ENCODE measurements at places on chromosomes 3 and 15. TPM values are rescaled to one million over a fixed set of nuclear protein-coding genes. Genes with fewer than 3 reads are reported as not detected.

DNA sequence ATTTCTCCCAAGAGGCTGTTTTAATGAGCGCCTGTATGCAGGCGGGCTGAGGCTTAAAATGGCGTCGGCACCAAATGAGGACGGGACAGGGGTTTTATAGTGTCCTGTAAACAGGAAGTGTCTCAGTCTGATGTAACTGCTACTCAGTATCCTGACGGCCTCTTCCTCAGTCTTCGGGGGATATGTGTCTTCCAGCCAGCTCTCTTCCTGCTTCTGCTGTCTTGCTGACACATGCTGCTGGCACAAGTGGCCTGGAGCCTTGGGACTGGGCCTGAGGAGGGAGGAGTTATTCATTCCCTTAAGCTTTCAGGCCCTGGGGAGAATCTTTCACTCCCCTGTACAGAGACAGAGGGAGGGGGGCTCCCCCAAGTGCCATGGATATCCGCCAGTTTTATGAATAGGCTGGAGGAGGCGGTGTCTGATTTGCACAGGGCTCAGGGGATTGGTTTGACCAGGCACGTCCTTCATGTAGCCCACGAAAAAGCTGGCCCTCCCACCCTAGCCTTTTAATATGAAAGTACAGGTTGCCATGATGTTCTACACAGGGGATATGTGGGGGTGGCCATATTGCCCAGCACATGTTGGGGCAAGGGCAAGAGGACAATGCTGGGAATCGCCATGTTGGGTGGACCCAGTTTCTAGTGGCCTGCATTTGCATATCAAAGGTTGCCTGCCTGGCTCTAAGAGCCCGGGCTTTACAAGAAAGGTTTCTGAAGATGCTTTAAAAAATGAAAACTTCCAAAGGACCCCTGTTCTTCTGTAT lies 19.9 kb downstream of the NDUFB4 start:
- peak; percentile 93 for ATAC-seq

GRCh38 chr3:170044271-170044670 lies 6.5 kb downstream of the GPR160 start:
- no peak for ATAC-seq

DNA sequence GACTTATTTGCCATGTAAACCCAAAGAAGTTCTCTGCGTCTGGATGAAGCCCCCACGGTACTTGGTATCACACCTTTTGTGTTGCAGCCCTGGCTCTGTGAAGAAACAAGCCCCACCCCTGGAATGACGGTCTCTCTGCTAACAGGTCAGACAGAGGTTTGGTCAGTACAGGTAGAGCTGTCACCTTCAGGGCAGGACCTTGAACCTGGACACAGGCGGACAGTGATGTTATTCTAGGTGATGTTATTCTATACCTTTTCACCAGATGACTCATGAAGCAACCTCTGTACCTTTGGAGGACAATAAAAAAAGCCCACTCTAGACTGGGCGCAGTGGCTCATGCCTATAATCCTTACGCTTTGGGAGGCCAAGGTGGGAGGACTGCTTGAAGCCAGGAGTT lies 11.0 kb upstream of the GMPPB start:
- ATAC-seq = peak; percentile 27

DNA sequence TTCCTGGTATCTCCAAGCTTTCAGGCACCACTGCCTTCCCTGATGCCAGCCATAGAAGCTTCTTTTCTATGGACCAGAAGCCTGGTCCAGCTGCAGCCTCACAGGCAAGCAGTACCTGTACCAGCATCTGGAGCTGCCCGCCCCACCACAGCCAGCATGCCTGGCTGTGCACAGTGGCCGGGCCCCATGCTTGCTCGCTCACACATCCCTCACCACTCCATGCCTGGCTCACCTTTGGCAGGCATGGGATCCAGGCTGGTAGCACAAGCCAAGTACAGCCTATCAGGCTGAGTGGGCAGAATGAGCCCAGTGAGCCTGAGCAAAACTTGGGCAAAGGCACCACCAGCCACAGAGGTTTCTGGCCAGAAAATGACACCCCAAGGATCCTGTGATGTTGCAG lies 93.4 kb downstream of the TPRA1 start:
- ATAC-seq = no peak

DNA sequence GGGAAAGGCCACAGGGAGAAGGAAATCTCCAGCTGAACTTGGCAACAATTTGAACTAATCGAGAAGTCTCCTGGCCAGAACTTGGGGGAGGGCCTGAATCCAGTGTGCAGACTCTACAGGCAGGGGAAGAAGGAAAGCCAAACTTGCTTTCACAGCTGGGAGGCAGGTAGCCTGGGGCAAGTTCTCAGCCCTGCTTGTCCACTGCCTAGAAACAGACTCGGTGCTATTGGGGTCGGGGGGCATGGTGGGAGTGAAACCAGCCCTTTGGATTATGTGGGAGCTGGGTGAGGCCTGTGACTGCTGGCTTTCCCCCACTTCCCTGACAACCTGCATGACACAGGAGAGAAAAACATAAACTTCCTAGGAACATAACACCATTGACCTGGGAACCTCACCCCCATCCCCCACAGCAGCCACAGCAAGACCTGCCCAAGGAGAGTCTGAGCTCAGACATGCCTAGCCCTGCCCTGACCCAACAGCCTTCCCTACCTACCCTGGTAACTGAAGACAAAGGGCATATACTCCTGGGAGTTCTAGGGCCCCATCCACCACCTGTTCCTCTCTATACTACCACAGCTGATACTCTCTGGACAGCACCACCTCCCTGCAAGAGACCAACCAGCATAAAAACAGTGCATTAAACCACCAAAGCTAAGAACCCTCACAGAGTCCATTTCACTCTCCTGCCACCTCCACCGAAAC lies 103.7 kb upstream of the MNS1 start:
- peak; percentile 52 for ATAC-seq

DNA sequence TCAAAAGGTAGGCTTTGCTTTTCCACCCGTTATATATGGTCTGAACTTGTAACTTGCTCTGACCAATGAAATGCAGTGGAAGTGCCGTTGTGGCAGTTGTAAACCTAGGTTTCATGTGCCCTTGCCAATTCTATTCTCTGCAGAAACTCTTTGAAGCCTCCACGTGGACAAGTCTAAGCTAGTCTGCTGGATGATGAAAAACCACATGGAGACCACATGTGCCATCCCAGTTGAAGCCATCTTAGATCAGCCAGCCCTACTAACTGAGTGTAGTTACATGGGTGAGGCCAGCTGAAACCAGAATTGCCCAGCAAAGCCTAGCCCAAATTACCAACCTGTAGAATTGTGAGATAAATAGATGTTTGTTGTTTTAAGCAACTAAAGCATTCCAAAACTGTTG lies 183.7 kb upstream of the KCNH8 start:
- peak; percentile 39 for ATAC-seq

DNA sequence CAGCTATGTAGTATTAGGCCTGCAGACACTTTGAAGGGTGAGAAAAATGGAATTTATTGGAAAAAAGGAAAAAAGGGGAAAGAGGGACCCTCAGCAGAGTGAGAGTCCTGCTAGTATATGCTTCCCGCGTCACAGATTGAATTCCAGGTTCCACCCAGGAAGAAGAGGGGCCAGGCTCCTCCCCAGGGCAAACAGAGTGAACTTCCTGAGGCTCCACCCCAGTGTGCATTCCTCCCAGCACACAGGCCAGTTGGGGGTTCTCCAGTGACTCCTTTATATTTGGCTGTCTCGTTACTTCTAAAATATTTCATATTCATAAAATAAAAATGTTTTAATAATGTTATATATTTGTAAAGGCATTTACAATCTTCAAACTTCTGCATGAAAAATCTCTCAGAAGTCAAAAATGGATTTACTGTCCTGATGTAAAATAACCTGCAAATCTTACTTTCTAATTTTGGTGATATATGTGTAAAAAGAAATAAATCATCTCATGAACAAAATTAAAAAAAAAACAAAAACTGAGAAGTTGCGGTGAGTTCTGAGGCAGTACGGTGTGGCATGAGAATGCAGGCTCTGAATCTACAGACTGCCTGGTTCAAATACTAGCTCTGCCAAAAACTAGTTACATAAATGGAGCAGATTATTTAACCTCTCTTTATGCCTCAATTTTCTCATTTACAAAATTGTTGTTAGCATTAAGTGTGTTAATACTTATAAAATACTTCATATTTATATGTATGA lies 175.8 kb upstream of the P2RY1 start:
- no peak for ATAC-seq

GRCh38 chr15:41820791-41821423 lies 7.0 kb upstream of the JMJD7 start:
- ATAC-seq = no peak

GRCh38 chr15:48510976-48511375 lies 134.5 kb downstream of the FBN1 start:
- no peak for ATAC-seq

DNA sequence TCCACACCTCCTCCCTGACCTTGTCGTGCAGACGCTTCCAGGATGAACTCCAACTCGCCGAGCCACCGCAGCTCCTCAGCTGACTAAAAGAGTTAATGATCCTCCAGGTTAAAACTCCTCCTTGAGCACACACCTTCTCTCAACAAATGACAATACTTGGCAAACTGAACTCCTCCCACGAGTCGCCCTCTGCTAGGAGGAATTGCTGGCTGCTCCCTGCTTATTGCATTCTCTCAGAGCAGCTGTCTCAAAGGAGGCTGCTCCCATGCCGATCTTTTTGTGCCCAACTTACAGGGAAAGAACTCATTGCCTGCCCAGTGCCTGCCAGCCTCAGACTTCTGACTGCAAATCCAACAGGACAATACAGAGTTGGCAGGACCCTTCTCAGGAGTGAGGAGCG lies at the start of gene ATP13A4:
ATP13A4 (minus strand) TSS at position 85 of the 400 bp plus-strand sequence. CDS start 96 bp downstream, outside the sequence.
- ATAC-seq = peak; percentile 85

GRCh38 chr3:179452872-179453271 lies 1.6 kb upstream of the GNB4 start:
- ATAC-seq = no peak

DNA sequence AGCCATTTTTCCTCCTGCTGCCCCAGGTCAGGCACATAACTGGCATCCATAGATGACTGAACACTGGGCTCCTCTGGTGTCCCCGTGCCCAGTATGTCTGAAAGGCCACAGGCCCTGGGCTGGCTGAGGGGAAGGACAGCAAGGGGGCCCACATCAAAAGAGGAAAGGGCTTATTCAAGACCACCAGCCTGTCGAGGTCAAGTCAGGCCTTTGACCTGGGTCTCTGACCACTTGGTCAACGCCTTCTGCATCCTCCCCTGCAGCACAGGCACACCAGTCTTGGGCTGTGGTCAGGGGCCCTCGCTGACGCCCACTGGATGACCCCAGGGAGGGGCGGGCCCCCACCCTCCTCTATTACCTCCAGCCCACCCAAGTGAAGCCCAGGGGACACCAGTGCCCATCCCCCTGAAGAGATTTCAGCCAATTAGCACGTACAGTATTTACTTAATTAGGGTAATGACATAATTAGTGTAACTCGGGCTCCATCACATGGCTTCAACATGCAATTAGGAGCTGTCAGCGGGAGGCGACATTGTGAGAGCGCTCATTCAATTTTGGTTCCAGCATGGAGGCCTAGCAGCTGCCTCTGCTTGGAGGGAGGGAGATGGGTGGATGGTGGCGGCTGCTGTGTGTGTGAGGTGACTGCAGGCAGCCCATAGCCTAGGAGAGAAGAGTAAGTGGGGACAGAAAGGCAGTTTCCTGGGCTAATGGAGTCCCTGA lies 13.5 kb upstream of the DNAH1 start:
- no peak for ATAC-seq

DNA sequence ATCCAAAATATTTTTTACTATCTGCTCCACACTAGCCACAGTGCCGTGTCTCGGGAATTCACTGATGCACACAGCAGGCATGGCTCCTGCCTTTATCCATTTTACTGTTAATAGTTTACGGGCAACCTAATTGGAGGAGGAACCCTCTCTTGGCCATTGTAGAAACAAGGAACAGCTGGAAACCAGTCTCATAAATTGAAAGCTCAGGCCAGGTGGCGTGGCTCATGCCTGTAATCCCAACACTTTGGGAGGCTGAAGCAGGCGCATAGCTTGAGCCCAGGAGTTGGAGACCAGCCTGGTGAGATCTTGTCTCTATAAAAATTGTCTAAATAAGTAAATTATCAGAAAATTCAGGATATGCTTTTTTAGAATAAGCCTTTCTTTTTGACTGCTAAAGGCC lies 39.0 kb downstream of the IL5RA start:
- no peak for ATAC-seq

GRCh38 chr15:90594301-90594738 lies 64.6 kb downstream of the CRTC3 start:
- peak; percentile 91 for ATAC-seq

DNA sequence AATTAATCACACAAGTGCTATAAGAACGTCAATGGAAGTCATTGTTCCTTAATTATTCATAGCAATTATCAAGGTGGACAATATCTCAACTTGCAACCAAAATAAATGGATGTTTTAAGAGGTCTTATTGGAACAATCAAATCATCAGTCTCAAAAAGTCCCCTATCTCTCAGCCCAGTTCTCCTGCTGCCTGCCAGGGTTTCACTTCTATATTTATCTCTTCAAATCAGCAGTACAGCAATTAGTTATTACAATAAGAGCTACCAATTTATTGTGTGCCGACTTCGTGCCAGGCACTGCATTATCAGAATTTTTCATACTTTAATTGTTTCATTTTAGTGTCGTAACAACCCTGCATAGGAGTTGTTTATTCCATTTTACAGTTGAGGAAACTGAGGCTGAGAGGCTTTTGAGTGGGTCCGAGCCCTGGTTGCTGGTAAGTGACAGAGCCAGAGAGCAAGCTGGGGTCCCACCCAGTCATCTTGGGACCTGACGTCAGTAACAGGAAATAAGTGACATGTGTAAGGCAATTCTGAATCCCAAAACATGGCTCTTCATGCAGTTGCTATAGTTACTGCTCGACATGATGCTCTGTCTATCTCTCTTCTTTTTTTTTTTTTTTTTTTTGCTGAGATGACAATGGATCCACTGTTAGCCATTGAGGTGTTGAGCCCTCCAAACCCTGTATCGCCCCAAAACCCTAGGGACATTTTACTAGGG lies 8.8 kb upstream of the KCTD6 start:
- no peak for ATAC-seq

DNA sequence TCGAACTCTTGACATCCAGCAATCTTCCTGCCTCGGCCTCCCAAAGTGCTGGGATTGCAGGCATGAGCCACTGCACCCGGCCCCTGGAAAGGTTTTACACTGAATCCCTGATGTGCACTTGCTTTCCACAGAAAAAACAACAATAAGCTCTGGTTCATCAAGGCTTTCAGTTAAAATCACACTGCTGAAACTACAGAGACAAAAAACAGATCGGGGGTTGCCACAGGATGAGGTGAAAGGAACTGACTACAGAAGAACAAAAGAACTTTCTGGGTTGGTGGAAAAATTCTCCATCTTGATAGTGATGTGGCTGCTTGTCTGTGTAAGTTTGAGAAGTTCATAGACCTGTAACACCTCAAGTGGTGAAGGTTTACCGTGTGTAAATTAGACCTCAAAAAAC lies 2.9 kb downstream of the RAB43 start:
- ATAC-seq = no peak

The TRIM42 gene
- total RNA-seq = not detected

The XRN1 gene
- total RNA-seq = 32.6 TPM

The ASB14 gene
- total RNA-seq = not detected

The SV2B gene
- total RNA-seq = 0.28 TPM

The PTPRG gene
- 9.2 TPM for total RNA-seq

The ADGRG7 gene
- total RNA-seq = not detected
